Effector CD4-positive, alpha-beta T cell (primary cell): ENCODE measurements at places on chromosomes 5 and 9.

DNA sequence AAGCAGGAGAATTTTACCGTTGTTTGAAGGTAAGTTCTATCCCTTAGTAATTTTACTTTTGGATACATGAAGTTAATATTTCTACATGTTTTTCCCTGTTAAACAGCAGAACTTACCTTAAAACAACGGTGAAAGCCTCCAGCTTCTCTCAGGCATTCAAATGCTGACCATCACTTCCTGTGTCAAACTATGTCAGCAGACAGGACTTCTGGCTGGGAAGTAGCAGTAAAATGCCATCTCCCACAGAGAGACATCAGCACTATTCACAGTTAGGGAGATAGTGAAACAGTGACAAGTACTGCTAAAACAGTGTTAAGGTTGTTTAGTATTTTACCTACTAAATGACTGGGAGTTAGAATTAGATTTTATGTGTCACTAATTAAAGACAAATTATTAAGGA, 34.2 kb upstream of the GOLGA1 start:
- no peak for DNase-seq

DNA sequence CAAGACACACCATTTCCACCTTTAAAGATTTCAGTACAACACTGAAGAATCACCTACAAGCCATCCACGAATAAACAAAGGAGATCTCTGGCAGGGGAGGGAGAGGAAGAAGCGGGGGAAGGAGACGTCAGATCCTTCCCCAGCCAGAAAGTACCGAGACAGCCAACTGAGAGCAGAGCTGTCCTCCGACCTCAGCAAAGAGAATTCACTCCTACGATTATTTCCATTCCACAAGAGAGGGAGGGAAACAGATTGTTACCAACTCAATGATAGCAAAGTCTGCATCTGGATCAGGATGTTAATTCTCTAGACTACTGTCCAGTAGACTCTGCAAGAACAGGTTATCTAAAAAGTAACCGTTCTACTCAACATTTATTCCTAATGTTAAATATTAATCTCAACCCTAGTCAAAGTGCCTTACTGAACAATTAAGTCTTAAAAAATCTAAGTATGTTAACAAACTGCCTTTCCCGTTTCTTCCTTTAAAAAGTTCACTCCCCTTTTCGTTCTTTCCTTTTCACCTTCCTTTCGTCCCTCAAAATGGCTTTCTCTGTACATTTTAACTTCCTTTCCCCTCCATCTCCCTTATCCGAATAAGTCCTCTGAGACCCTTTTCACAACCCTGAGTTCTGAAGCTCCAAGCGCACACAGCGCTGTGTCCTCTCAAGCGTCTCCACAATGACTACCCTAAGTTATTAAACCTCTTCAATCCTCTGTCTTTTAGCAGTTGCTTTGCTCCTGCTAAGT, 1.4 kb downstream of the CHD1 start:
- peak; percentile 65 for DNase-seq

DNA sequence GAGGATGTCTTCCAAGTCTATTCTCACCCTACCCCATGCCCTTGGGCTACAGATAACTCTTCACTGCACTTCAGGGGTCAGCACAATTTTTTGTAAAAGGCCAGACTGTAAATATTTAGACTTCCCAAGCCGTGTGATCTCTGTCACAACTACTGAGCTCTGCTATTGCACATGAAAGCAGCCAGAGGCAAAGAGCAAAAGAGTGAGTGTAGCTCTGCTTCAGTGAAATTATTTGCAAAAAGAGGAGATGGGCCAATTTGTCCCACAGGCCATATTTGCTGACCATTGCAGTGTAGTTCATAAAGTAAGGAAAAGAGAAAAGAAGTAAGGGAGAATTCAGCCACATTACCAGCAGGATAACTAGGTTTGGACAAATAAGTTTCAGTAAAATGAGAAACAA, 7.0 kb upstream of the MOCS2 start:
- DNase-seq: no peak

DNA sequence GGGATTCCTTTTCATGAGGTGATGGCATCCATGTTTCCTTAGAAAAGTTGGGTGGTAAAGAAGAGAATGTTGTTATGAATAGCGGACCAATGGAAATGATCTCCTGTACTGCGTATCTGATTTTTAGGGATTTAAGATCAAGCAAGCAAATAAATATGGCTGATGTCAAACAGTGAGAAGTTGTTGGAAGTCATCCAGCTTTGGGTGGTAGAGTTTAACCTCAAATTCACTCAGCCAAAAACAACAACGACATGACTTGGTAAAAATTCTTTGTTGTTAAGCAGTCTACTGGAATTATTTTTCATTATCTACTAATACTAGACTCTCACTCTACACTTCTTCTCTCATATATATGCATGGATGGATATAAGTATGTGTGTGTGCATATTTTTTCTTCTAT, 426.5 kb downstream of the CTNND2 start:
- DNase-seq: no peak

- DNase-seq: no peak
These were observed 3.9 kb downstream of the STC2 start for GRCh38 chr5:173324115-173325001.

DNA sequence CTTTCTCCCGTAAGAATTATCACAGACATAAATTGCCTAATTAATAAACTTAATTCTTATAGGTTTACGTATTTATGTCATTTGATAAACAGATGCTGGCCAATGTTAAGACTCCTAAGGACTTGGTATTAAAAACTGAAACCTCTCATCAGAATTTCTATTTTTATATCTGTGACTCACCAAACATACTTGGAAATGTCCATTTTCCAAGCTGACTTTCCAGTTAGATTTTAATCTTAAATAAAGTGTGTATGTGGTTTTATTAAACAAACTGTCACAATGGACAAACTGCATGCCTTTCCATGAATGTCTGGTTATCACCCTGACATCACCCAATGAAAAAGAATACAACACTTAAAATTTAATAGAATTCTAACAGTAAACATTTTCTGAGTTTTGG, 12.6 kb upstream of the COL23A1 start:
- no peak for DNase-seq

- no peak for DNase-seq
These were observed 507.4 kb downstream of the RASEF start for GRCh38 chr9:82555431-82556051.

GRCh38 chr5:17425385-17426070, 72.5 kb upstream of the TAF11L2 start:
- no peak for DNase-seq

GRCh38 chr5:35003018-35003957, 44.5 kb downstream of the AGXT2 start:
- DNase-seq: peak; percentile 28

- no peak for DNase-seq
These were observed 55.8 kb downstream of the PDCD1LG2 start for GRCh38 chr9:5566054-5566618.

DNA sequence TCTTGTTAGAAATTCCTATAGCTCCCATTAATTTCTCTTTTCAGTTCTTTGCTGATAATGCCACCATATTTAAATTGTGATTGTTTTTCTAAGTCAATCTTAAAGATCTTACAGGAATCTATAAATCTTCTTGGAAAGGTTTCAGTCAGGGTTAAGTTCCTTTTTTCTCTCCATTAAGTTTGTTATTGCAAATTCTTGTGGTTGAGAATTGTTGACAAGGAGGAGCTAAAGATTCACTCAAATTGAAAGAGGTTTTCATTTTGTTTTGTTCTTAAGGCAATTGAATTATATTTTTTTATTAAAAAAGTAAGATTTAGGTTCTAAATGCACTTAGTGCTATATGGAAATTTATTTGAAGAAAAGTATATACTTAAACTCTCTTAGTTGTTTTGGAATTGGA, 213.4 kb downstream of the PRR16 start:
- no peak for DNase-seq

GRCh38 chr5:33299621-33300208, 141.1 kb upstream of the TARS1 start:
- DNase-seq: no peak

- no peak for DNase-seq
These were observed 58.3 kb upstream of the NFIL3 start for GRCh38 chr9:91481972-91482371.

DNA sequence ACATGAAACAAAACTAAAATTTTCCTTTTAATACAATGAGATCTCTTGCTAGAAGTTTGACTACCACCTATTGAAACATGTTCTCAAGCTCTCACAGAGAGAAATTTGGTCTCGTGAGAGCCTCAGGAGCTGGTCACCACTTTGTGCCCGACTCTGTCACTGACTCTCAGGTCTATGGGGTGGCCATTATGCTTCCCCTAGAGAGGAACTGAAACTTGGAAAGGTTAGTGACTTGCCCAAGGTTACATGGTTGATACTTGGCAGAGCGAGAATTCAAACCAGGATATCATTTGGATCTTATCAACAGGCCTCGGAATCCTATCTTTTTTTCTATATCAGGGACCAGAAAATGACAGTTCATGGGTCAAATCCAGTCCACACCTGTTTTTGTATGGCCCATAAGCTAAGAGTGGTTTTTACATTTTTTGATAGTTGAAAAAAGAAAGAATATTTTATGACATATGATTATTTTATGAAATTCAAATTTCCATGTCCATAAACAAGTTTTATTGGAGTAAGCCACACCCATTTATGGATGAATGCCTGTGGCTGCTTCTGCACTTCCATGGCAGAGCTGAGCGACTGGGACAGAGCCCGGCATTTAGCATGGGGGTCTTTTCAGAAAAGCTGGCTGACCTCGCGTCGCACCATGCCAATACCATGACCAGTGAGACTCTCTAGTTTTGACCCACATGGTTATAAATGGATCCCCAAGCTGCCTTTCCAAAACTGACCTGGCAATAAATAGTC, 44.8 kb upstream of the EQTN start:
- no peak for DNase-seq

DNA sequence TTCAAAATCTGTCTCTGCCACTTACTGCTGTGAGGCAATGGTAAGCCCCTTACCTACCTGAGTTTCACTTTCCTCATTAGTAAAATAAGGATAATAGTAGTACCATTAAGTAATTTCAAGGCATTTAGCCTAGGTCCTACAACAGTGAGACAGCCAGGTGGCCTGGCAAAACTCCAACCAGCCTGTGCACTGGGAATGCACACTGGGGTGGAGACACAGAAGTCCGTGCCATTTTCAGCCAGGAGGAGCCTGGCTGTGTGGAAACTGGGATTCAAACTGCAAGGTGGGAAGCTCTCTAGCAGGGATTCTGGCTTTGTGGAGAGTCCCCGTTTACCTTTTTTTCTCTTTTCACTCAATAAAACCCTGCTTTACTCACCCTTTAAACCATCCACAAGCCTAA, 630.4 kb downstream of the PRELID2 start:
- DNase-seq: no peak

DNA sequence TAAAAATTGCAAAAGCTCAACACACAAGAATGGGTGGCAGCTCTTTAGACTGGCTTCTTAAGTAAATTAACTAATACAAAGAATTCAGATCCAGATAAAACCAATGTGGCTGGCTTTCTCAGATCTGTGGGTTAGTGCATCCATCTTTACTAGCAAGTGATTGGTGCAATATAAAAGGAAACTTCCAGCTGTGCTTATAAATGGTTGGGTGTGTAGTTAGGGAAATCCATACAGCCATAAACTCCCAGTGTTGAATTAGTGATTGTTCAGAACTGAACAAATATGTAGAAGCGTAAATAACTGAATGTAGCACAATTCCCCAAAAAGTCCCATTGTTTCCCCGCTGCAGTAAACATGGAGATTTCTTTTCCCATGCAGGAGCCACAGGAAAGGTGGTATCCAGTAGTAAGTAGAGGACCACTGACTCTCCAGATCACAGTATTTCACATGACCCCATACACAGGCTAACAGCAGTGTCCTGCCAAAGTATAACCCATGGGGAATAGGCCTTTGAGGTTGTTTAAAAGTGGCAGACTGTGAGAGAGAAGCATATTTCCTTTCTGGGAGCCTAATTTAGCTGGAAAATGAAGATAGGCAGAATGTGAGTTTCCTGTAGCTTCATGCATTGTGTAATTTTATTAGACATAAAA, 173.1 kb upstream of the SLC12A2 start:
- DNase-seq: no peak

DNA sequence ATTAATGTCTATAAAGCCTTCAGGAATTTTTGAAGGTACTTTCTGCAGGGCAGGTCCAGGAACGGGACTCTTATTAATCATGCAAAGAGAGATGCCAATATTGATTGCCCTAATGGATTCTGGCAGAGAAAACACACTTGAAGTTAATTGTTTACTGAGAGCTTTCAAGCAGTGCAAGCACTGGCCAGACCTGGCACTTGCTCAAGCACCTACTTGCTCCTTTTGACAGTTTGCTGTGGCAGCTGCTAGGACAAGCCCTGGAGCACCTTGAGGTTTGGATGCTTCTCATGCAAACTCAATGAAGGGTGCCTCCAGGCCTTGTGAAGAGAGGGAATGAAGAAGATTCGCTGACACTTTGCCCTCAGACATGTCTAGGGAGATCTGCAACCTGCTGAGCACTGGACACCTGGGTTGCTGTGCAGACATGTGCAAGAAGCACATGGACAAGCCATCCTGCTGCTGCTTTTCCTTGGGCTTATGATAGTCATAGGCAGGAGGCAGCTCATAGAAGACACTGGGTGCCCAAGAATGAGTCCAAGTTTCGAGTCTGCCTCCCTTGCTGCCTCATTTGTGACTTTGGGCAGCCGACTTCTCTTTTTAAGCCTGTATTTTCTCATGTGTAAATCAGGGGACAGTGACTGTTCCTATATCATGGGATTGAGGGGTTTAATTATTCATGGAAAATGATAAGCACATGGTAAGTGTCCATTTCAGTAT, 88.8 kb upstream of the EQTN start:
- DNase-seq: no peak

- no peak for DNase-seq
These were observed 21.8 kb upstream of the RLN1 start for GRCh38 chr9:5361326-5362010.

GRCh38 chr5:77139001-77139400, 51.9 kb upstream of the ZBED3 start:
- DNase-seq: no peak

GRCh38 chr5:138602371-138603000, 27.3 kb upstream of the HSPA9 start:
- DNase-seq: no peak

- DNase-seq: no peak
These were observed 30.2 kb downstream of the BRINP1 start for GRCh38 chr9:119339056-119339455.

- DNase-seq: no peak
These were observed 28.7 kb downstream of the TPPP start for GRCh38 chr5:664343-664993.

- no peak for DNase-seq
These were observed 97.3 kb upstream of the EQTN start for GRCh38 chr9:27394154-27394825.

GRCh38 chr5:155461304-155461703, 447.7 kb downstream of the KIF4B start:
- no peak for DNase-seq

DNA sequence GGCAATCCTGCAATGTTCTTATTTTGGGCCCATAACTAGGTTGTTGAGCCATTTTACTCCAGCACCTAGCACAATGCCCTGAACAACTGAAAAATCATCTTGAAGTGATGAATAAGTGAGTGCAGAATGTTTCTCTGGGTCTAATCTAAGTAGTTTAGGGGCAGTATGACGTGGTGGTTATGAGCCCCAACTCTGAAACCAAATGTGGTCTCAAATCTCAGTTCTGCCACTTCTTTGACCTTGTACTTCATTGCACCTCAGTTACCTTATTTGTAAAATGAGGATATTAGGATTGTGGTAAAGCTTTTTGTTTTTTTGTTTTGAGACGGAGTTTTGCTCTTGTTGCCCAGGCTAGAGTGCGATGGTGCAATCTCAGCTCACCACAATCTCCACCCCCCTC, 80.9 kb upstream of the SNX2 start:
- no peak for DNase-seq

- no peak for DNase-seq
These were observed 744.4 kb upstream of the ADAMTS16 start for GRCh38 chr5:4395752-4396151.
